ENCODE measurements at places on chromosomes 12 and 14.

DNA sequence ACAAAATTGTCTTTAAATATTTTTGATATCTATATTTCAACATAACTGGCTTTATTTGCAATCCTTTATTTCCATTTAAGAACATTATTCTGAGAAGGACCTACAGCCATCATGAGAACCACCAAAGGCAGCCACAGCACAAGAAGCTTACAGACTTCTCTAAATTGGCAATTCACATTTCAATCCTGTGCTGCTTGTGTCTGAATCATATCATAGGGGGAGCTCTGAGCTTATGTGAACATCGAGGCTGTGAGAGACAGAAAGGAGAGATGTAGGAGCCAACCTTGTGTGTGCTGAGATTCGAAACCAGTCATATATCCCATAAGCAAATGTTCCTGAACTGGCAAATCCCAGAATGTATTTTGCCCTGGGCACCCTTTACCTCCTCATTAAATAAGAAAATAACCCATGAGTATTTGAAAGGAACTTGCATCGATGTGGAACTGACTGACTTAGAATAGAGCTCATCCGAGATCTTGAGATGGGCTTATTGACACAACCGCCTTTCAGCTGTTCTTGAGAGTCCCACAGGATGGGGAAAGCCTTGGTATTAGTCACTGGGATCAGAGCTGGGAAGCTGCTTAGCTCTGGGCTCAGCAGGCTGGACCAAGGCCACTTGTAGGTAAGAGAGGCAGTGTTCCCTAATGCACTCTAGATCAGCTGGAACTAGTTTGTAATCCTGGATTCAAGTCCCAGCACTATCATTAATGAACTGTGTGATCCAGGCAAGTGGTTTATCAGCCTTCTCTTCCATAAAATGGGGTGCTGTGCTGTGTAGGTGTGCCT is 329.8 kb downstream of the CACNA1C start:
- no peak for DNase-seq

- DNase-seq: no peak
Measured at GRCh38 chr14:23175823-23176222, 7.6 kb downstream of the SLC7A8 start.

GRCh38 chr14:81412779-81413178 is 12.7 kb upstream of the STON2 start:
- DNase-seq: no peak

DNA sequence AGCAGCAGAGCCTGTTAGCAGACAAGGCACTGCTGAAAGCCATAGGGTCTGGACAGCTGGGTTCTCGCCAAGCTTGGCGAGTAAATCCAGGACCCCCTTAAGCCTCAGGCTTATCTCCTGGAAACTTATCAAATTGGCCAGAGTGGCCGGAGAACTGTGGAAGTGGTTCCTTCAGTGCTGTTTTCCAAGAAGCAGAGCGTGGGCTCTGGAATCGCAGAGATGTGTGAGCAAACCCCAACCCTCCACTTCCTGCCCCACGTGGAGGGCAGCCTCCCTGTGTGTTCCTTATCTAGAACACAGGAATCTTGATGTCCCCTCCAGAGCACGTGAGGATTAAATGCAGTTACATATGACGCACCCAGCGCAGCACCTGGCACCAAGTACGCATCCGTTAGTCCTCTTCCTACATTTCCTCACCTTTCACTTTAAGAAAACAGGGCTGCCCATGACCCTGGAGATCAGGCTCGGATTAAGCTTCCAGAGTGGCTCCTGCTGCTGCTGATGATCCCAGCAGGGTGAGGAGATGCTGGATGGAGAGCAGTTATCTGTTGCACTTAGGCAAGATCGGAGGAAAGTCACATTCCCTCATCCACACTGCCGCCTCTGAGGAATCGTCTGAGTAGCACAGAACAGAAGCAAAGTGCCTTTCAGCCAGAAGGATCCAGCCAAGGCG is 35.0 kb downstream of the MMAB start:
- no peak for DNase-seq

DNA sequence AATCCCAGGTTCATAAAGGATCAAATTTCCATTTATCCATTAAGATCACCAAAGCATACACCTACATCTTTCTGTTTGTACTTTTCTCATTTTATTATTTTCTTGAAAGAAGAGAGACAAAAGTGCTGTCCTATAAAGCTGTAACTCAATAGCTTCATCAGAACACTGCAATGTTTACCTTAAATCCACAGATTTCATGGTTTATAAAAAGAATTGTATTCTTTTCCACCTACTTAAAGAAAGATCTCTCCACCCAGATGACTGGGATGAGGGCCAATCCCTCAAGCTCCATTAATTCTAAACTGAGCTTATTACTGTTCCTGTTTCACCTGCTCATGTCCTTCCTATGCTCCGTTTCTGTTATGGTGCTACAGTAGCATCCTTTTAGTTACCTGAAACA is 470.6 kb downstream of the BCAT1 start:
- no peak for DNase-seq

DNA sequence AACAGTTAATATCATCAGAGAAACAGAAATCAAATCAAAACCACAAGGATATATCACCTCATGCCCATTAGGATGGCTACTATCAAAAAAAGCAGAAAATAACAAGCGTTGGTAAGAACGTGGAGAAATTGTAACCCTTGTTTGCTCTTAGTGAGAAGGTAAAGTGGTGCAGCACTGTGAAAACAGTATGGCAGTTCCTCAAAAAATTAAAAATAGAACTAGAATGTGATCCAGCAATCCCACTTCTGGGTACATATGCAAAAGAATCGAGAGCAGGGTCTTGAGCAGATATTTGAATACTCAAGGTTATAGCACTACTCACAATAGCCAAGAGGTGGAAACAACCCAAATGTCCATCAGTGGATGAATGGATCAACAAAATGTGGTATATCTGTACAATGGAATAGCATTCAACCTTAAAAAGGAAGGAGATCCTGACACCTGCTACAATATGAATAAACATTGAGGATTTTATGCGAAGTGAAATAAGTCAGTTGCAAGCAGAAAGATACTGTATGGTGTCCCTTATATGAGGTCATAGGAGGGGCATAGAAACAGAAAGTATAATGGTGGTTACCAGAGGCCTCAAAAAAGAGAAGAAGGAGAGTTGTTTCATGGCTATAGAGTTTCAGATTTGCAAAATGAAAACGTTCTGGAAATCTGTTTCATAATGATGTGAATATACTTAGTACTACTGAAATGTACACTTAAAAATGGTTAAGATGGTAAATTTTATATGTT is 131.0 kb upstream of the EEA1 start:
- no peak for DNase-seq

- DNase-seq: peak; percentile 84
Measured at GRCh38 chr14:97977651-97978261, 1180.6 kb downstream of the VRK1 start.

DNA sequence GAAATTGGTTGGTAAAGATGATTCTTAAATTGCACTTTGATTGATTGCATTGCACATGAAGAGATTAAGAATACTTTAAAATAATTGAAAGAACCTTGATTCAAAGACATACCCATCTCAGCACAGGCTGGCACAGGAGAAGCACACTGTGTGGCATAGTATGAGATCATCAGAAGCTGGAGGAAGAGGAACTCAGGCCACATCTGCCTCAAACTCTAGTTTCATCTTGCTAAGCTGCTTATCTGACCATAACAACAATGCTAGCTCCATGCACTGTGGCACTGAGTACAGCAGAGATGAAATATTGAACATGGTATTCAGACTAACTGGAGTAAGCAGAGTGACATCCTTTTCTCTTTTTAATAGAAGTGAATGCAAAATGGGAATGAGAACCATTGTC is 99.1 kb downstream of the TBC1D30 start:
- no peak for DNase-seq

- no peak for DNase-seq
Measured at GRCh38 chr14:51360592-51360991, 120.5 kb downstream of the TMX1 start.

GRCh38 chr12:1103632-1104031 is 112.6 kb downstream of the ERC1 start:
- no peak for DNase-seq

DNA sequence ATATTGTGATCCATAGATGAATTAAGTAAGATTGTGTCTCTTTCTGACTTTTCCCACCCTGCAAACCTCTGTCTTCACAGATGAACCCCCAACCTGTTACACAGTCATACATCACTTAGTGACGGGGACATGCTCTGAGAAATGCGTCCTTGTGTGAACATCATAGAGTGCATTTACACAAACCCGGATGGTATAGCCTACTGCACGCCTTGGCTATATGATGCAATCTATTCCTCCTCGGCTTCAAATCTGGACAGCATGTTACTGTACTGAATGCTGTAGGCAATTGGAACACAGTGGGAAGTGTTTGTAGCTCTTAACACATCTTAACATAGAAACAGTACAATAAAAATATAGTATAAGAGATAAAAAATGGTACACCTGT is 7.4 kb upstream of the TESPA1 start:
- DNase-seq: no peak

GRCh38 chr14:105944632-105945610 is 418.5 kb downstream of the TMEM121 start:
- DNase-seq: peak; percentile 88

- no peak for DNase-seq
Measured at GRCh38 chr12:100724071-100724470, 70.5 kb upstream of the ANO4 start.

DNA sequence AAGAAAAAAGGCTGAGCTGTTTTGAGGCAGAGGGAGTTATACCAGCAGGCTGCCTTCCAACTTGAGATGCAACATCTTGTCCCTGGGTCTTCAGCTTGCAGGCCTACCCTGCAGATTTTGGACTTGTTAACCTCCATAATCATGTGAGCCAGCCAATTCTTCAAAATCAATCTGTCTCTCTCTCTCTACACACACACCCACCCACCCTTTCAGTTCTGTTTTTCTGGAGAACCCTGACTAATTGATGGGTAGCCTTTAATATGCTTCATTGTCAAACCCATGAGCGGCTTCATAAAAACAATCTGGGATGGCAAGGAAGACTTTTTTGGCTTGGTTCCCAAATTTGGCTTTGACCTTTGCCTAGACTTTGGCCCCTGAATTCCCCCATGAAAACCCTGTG is 113.9 kb downstream of the TMX1 start:
- no peak for DNase-seq

- no peak for DNase-seq
Measured at GRCh38 chr12:57342207-57342691, 88.6 kb downstream of the R3HDM2 start.

DNA sequence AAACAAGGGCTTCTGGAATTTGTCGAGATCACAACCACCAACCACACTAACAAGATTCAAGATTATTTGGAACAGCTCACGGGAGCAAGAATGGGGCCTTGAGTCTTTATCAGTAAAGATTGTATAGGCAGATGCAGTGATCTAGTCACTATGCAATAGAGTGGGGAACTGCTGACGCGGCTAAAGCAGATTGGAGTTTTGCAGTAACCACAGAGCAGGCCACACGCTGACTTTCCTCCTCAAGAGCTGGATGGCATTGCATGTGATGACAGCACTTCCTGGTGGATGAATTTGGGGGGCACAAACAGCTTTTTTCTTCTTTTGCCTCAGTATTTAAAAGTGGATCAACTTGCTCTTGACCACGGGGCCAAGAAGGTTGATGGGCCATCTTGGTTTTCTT is 46.0 kb downstream of the KCNK13 start:
- DNase-seq: no peak

DNA sequence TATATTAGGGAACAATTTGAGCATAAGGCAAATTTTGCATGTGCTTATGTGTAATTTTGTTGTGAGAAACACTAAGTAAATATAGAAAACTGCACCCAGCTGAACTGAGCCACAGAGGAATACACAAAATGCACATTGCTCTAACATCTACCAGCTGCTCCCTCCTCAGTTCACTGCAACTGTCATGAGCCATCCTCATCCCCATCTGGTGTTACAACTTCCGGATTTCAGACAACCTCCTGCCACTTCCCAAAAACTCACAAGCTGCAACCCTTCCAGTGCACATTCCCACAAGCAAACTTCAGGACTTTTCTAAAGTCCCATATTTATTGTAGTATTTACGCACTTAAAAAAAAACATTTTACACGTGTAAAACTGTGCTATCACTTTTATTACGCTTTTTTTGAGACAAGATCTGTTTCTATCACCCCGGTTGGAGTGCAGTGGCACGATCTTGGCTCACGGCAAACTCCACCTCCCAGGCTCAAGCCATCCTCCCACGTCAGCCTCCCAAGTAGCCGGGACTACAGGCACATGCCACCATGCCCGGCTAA is 169.1 kb upstream of the TBX3 start:
- DNase-seq: no peak

GRCh38 chr14:91315844-91316267 is 71.4 kb upstream of the GPR68 start:
- DNase-seq: peak; percentile 80

GRCh38 chr12:109033239-109034196 is 12.7 kb upstream of the SVOP start:
- no peak for DNase-seq

DNA sequence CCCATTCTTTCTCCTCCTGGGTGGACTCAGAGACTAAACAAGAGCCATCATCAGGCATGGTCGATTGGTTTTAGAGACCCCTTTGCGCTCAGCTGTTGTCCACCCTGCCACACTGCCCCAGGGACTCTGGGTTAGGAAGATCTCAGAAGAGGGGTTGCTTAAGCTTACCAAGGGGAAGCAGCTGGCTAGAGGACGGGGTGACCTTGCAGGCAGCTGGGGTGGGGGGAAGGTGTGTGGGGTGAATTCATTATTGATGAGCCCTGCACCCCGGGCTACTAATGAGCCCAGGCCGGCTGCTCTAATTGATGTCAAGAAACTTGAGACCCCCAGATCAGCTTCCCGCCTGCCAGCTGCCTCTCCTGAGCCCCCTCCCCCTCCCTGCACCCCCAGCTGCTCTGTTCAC is 8.7 kb upstream of the ZNF385A start:
- no peak for DNase-seq

GRCh38 chr12:128178565-128178964 is 88.4 kb upstream of the TMEM132C start:
- no peak for DNase-seq

GRCh38 chr14:97697772-97698171 is 900.6 kb downstream of the VRK1 start:
- DNase-seq: no peak

DNA sequence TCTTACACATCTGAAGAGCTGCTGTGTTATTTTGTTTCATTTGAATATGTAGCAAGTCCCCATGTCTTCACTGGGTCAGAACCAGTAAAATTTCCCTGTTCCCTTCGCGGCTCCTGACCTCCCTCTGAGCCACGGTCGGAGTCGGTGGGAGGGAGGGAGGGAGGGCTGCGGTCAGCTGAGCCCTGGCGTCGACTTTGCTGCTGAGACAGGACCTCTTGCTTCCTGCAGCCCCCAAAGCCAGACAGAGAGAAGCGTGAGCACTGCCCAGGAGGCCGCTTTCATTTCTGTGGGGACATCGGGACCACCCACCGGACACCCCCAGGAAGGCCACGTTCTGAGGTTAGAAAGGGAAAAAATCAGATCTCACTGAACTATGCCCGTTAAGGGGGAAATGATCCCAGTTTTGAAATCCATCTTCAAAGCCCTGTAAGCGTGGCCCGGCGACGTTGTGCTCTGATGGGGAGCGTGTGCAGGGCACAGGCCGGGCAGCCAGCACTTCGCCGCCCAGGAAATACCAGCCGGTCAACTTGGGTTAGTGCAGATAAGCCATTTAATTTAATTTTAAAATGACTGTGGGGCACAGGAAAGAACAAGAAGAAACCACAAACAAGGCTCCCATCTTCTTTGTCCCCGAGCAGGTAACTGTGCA is 42.1 kb downstream of the NOC4L start:
- DNase-seq: peak; percentile 28

- DNase-seq: no peak
Measured at GRCh38 chr12:132411457-132411856, 78.5 kb upstream of the FBRSL1 start.

Data from activated CD4-positive, alpha-beta T cell treated with anti-CD3 and anti-CD28 coated beads, Interleukin-2, amount 50 U/mL, for 48 hours (primary cell).